Ovary (tissue), 10 donors: ENCODE measurements at places on chromosomes 2 and 18. TPM values are rescaled to one million over a fixed set of nuclear protein-coding genes. Genes with fewer than 3 reads are reported as not detected.

DNA sequence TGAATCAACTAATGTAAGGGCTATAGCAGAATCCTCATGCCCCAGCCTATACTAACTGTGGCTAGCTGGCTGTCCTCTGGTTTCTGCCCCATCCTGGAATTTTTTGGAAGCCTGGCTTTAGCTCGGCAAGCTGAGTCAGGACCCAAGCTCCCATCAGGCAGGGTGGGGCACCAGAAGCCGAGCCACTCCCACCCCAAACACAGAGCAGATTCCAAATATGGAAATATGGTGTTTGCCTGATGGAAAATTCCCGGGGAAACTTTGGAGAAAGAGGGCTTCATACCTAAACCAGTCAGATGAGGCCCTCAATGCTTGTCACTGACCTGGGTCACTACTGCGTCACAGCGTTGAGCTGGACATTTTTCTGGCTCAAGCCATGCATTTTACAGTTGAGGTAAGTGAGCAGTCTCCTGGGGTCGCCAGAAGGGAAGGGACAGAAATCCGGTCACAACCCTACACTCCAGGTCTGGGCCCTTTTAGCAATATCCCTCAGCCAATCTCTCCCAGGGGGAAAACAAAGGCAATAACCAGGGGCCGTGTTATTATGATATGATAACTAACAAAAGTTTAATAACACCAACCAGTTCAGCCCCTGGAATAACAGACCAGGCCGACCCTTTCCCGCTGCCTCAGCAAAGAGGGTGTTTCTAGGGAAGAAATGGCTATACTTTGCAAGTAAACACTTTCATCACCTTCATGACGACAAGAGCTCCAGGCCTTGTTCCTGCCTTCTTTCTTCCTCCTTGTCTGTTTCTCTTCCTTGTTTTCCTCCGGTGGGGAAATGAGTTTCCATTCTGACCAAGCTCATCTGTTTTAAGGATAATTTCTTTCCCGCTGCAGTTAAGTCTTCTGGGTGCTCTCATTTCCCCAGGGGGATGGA, 37.7 kb downstream of the PSD4 start:
- DNase-seq, result peak; percentile 35

GRCh38 chr2:241188361-241189092, at the start of gene ANO7:
ANO7 (plus strand) TSS chr2:241188677; CDS start chr2:241190064, 1,387 bp downstream.
- no peak for DNase-seq

DNA sequence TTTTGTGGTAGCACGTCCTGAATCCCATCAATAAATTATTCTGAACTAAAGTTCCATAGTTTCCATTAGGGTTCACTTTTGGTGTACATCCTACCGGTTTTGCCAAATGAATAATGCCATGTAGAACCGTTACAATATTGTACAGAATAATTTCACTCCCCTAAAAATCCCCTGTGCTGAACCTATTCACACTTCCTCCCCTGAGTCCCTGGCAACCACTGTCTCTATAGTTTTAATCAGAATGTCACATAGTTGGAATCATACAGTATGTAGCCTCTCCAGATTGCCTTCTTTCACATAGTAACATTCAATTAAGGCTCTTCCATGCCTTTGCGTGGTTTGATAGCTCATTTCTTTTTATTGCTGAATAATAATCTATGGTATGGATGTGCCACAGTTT, 9.6 kb upstream of the CASP8 start:
- no peak for DNase-seq

- DNase-seq, result no peak
Measured at GRCh38 chr2:104120171-104120570, 733.7 kb upstream of the POU3F3 start.

GRCh38 chr2:40348665-40349064, 103.2 kb downstream of the SLC8A1 start:
- no peak for DNase-seq

DNA sequence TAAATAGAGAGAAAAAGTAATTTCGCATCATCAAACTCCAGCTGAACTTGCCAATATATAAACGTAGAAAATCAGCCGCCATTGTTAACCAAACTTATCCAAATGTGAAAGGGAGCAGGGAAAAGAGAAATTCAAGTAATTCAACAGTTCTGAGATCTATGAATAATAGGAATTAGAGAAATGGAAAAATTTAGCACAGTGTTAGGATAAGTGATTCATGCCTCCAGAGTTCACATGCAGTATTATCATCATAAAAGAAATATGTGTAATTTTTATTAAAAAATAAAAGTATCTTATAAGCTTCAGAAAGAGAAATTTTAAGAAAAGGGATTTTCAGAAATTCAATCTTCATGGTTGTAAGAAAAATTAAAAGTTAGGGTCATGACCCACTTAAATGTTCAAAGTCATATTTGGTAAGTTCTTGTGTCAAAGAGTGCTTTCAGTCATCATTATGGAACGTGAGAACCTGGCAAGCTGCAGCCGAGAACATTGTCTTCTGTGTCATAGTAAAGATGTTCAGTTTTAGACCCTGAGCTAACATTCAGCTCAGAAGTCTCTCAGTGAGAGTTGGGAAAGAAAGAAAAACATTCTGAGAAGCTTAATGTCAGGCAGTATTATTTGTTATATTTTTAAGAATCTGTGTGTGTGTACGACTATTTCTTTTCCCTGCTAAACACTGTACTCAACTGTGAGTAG, 414.3 kb upstream of the RGPD4 start:
- DNase-seq, result no peak

- DNase-seq, result no peak
Measured at GRCh38 chr2:105615305-105615704, 129.4 kb upstream of the NCK2 start.

GRCh38 chr2:86302320-86302719, 35.1 kb downstream of the REEP1 start:
- no peak for DNase-seq

DNA sequence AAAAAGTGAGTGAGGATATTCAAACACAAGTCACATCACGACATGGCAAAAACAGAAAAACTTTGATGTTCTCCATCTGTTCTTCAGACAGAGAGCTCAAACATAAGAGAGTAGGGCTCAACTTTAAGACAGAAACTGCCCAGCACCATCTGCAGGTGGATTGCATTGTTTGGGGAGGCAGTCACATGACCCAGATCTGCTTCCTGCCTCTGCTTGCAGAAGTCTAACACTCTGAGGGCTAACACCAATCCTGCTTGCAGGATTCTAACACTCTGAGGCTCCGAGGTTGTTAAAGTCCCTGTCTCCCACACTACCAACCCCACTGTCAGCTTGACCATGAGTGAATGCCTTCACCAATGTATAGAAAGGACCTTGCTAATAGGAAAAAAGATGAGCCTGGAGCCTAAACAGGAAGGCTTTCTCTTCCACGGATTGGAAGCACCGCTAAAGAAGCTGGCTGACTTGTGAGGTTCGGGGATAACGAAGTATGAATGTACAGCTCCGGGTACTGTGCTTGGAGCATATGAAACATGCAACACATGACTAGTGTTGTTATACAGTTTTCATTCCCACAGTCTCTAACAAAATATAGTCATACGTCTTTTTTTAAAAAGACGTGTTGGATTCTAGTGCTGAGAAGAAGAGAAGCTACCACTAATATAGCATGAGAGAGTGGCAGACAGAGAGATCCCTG, 176.6 kb upstream of the CREB1 start:
- DNase-seq, result no peak

DNA sequence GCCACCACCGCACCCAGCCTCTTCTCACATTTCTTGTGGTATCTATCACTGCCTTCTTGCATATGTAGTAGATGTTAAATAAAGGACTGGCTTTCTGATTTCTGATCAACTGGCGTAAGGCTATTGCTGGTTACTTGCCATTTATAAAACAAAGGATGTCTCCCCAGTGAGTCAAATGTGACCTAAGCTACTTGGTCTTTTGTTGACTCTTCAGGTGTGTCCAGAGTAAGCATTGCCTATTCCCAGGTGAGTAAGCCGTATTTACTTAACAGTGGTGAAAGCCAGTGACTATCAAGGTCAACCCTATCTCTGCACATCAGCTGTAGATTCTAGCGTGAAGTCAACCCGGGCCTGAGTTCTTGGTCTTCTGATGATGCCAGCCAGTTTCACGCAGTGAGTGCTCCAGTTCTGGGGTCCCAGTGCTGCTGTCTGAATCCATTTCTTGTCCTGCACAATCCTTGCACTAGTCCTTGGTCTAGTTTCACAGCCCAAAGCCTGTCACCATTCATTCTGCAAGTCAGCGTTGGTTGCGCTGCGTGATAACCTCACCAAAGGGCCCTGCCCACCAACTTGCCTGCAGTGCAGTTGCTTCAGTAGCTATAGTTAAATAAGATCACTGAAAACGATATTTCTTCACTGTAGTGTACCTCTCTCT, 120.2 kb downstream of the GBX2 start:
- DNase-seq, result no peak

DNA sequence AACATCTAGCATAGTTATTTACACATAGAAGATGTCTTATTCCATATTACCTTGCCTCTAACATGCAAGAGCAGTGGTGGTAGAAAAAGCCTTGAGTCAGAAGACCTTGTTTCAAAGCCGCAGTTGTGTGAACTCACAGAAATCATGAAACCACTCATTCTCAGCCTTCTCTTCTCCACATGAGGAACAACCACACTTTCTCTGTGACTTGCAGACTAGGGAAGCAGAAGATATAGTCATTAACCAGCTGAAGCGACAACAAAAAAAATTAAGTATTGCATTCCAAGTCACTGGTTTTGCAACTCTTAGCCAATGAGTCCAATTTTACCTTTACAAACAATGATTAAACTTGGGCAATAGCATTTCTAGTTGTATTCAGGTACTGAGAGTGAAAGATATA, 19.0 kb downstream of the TWSG1 start:
- DNase-seq, result no peak

DNA sequence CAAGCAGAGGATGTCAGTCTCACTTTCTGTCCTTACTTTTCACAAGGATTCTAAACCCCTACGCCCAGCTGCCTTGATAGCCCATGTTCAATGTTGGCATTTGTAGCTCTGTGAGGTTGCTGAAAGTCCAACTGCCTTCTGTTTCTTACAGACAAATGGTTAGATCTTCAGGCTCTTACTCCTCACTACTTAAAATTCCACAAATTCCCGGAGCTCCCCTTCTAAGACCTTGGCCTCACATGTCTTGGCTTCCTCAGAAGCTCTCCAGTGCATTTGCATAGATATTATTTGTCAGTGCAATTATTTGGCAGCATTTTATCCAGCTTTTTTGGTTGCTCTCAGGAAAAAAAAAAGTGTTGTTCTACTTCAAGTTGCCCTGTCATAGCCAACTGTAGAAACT, 453.7 kb upstream of the CELF4 start:
- no peak for DNase-seq

GRCh38 chr18:3709205-3709604, 259.2 kb downstream of the TGIF1 start:
- no peak for DNase-seq

GRCh38 chr18:58863539-58864145, 1.0 kb upstream of the ZNF532 start:
- DNase-seq, result peak; percentile 70

DNA sequence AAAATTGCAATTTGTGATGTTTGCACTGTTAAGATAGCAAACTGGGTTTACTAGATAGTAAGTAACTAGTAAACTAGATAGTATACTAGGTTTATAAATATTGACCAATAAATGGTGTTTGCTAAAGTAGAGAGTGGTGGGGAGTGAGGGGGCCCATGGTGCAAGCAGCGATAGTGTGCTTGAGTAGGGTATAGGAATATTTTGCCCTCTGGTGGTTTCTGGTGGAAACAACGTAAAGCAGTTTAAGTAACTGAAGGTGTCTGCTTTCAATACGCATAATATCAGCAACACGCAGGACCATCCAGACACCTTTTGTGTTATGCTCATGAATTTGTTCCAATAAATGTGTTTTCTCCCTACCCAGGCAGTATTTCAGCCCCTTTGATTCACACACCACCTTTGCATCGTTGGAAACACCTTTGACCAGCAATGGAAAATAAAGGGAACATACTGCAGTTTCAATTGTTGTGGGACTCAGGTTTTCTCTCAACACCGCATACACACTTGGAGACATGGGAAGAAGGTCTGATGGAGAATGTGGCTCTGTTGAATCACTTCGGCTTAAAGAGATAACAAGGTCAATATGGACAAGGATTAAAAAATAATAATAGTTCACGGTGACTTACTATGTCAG, 16.7 kb upstream of the STAT1 start:
- no peak for DNase-seq

- no peak for DNase-seq
Measured at GRCh38 chr2:48600204-48600813, 17.3 kb upstream of the GTF2A1L start.

- DNase-seq, result no peak
Measured at GRCh38 chr2:232211743-232212686, 166.5 kb upstream of the ALPP start.

DNA sequence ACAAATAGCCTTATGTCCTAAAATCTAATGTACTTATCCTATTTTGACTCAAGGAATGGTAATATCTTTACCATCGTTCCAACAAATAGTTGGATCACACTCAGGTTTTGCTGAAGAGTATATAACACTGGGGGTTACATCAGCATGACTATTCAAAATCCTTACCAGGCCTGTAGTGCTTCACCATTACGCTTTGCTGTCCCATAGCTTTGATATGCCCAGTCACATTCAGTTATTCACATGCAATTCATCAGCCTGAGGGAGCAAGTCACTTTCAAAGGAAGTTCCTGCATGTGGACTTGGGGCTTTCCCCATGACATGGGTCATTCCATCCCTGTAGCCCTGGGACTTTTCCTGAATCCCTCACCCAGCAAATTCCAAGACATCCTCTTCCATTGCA, 39.6 kb downstream of the FTCDNL1 start:
- no peak for DNase-seq

DNA sequence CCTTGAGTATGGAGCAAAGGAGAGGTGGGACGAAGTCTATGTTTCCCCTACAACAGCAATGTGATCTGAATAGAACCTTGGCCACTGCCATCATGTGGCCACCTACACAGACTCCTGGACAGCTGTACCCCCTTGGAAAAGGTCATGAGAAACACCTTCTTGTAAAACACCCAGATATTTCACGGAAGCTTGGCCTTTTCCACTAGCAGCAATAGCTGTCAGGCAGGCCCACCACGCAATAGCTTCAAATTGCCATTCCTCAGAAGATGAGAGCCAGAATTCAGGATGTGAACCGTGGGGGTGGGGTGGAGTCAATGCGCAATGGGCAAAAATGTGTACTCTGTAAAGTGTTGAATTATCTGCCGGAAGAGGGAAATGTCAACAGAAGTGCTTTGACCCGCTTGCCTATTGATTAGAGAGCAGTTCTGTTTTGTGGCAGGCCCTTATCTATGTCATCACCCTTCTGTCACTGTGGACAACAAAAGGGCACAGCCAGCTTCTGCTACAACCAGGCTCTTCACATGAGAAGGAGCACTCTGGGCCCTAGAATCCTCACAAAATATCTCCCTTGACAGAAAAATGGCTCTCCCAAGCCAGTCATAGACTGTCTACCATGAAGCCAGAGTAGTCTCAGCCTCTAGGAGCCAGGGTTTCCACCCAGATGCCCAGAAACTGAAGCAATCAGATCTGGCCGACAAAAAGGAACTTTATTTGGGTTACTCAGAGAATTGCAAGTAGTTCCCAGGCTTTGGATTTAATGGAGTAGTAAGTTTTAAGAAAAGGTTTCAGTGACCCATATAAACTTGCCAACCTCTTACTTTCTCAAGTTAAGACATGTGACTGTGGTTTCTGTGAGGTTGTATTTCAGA, 9.5 kb downstream of the INPP1 start:
- DNase-seq, result no peak

- DNase-seq, result no peak
Measured at GRCh38 chr2:214995926-214996670, 142.3 kb downstream of the ABCA12 start.

Gene NR4A2
- 12.2 TPM for total RNA-seq

Gene LHCGR
- 2.3 TPM for total RNA-seq

Gene TLX2
- total RNA-seq, result not detected

Gene PUS10
- total RNA-seq, result 9.4 TPM

Gene ARID5A
- total RNA-seq, result 17.1 TPM

Gene ZAP70
- 0.58 TPM for total RNA-seq

Gene UGT1A5
- not detected for total RNA-seq

Gene NDC80
- total RNA-seq, result 0.34 TPM

Gene CNGA3
- 0.34 TPM for total RNA-seq

Gene SLC19A3
- 5.6 TPM for total RNA-seq
